ENCODE measurements at places on chromosomes 2 and 18.

DNA sequence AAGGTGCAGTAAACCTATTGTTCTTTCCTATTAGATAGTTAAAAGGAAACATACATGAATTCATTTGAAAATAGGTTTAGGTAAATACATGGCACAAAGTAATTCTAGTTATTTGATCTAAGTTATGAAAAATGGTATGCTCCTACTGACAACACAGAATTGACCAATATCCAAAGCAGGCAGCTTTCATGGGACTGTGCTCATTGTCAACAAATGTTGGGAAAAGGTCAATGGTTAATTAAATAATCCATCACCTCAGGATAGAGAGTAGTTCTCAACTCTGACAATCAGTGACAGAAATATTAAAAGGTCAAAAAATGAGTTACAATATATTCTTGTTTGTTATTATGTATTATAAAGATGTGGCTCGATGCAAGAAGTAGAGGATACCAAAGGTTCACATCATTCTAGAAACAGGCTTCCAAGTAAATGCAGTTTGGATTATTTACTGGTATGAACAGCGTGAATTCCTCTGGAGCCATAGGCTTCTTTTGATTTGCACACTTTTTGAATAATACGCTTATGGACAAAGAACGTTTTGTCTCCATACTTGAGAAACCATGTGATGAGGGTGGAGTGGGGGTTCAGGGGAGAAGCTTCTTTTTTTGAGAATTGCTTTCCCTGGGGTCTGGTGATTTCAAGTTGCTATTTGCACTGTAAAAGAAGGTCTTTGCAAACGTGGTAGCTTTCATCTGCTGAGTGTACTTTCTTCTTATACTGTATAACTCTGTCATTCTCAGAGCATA is 422.0 kb upstream of the ZEB2 start:
- no peak for DNase-seq

DNA sequence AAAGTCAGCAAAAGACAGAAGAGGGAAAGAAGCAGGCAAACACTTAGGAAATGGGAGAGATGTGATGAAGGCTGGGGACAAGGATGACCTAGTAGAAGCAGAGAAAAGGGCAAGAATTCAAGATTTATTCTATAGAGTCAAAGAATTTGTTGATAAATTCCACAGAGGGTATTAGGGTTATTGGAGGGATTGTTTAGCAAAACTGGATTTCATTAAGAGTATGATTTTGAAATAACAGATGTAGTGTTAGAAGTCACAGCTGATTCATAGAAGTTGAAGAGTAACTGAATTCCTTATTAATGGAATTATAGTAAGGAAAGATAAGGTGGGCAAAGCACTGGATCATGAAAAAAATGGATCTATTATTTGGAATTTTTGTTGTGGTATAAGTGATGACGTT is 48.6 kb downstream of the CEP192 start:
- DNase-seq = no peak

- no peak for DNase-seq
Measured at GRCh38 chr18:67980241-67980640, 463.7 kb upstream of the DSEL start.

DNA sequence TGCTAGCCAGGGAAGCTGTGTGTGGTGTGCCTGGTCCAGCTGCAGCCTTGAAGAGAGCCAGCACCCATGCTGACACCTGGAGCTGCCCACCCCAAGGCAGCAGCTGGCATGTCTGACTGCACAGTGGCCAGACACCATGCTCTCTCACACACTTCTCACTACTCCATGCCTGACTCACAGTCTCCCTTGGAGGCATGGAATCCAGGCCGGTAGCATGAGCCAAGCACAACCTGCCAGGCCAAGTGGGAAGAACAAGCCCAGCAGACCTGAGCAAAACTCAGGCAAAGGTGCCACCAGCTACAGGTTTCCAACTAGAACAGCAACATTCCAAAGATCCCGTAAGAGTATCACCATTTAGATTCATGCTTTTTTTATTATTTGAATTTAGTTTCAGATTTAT is 625.3 kb upstream of the LRRTM4 start:
- no peak for DNase-seq

GRCh38 chr2:42783511-42783910 is 8.9 kb downstream of the HAAO start:
- no peak for DNase-seq

GRCh38 chr2:107337209-107337898 is 451.4 kb upstream of the ST6GAL2 start:
- DNase-seq = peak; percentile 95

Measured in fibroblast of skin of right biceps (primary cell).